Fibroblast of the conjunctiva (primary cell): ENCODE measurements at places on chromosomes 16 and 17.

- no peak for DNase-seq
Measured at GRCh38 chr16:79415983-79416640, 184.4 kb downstream of the MAF start.

DNA sequence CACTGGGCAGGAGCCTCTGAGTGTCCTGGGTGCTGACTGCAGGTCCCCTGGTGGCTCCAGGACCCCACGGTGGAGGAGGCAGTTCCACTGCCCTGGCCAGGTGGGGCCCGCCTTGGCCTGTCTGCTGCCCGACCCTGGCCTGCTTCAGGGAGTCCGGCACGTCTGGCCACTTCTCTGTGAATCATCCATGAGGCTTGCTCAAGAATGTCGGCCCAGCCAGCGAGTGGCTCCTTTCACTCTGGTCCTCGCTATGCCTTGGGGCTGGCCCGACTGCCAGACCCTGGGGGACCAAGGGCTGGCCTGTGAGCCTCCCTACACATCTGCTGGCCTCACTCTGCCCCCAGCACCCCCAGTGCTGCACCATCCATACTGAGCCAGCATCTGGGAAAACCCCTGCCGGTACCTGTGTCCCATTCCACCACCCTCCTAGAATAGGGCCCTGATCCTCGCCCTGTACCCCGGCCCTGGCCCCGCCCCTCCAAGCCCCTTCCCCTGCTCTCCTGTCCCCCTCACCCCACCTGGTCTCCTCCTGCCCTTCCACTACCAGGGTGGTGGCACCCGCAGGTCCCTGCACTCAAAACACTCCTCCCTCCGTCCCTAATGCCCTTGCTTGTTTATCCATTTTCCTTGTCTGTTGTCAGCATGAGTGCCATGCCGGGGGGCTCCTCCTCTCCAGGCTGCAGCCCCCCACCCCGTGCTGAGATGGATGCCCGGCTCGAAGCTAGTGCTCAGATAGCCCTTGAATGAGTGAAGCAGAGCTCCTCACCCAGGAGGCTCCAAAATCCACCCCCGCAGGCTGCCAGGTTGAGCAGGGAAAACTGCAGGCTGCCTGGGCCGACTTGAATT lies 35.5 kb downstream of the ADCY7 start:
- DNase-seq: no peak

DNA sequence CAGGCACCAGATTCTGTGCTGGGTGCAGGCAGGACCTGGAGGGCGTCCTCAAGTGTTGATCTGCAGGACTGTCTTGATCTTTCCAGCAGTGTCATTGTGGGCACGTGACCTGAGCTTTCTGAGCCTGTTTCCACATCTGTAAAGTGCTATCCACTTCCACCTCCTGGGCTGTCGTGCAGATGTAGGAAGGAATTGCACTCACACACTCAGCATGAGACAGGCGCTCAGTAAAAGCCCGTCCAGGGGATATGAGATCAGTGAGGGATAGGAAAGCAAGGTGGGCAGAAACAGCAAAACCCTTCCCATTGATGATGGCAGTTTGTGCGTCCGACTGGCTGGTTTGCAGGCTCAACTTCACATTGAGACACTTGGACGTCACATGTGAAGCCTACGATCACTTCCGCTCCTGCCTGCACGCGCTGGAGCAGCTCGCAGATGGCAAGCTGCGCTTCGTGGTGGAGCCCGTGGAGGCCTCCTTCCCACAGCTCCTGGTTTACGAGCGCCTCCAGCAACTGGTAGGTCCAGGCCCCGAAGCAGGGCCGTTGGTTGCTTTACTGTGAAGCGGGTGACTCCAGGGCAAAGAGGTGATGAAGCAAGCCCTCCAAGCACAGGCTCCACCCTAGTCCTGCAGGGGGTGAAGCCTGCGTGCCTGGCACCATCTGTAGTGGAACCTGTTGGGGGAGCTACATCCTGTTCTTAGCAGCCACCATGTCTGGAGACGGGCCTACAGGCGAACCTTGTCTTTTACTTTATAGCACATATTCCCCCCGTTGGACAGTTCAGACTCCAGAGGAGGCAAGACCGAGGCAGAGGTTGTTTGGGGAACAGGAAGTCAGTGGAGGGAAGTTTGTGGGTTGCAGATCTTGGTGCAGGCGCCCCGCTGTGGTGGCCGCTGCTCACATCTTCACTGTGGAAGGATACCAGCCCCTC lies 23.0 kb downstream of the METTL22 start:
- DNase-seq: no peak

- DNase-seq: no peak
Measured at GRCh38 chr17:58504826-58505351, 9.5 kb downstream of the MTMR4 start.

DNA sequence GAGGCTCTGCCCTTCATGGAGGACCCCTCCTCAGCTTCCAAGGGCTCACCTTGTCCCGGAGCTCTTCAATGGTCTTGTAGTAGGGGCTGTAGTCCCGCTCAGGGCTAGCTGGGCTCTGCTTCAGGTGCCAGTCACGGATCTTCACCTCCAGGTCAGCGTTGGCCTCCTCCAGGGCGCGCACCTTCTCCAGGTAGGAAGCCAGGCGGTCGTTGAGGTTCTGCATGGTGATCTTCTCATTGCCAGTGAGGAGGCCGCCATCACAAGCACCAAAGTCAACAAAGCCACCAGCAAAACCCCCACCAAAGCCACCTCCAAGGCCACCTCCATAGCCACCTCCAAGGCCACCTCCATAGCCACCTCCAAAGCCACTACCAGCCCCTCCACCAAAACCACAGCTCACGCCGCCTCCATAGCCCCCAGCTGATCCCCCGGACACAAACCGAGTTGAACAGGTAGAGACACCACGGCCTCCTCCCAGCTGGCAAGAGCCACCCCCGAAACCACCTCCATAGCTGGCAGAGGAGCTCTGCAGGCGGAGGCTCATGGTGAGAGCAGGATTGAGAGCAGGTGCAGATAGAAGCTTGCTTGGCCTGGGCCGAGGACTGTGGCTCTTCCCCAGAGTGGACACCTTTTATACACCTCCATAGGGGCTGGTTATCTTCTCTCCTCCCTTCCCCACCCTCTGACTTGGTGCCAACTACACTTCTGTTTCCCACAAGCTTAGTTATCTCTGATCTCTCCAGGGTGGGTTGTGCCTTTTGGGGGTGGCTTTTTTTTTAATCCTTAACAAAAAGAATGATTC lies at the start of gene KRT13:
KRT13 (minus strand) TSS at position 606 of the 802 bp plus-strand sequence; CDS start at position 544, 62 bp downstream.
- no peak for DNase-seq

DNA sequence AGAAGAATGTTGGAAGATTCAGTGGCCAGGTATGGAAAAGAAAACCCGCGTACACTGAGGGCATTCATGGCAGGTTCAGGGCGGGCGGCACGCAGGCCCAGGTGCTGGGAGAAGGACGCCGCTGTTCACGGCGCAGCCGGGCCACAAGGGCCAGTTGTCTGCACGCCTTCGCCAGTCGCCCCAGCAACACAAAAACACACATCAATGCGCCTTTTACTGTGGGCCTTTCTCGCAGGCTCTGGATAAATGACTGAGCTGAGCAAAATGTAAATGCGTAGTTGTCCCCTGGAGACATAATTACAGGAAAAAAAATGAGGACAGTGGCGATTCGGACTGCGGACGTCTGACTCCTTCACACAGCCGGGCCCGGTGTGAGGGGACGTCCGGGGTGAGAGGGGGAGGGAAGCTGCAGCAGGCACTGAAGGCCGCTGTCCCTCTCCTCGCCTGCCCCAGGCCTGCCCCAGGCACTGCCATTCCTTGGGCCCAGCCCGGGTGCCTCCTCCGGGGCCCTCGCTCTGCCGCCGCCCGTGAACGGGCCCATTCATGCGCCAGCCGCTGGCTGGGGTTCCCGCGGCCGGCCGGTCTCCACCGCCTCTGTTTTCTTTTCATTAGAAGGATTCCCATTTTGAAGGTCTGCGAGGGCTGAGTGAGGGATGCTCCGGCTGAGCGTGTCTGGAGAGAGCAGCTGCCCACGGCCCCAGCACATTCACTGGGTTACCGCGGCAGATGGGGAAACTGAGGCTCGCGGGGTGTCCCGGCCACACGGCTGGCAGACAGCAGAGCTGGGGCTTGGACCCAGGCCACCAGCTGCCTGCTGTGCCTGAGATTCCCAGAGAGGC lies 6.5 kb upstream of the ZNF469 start:
- DNase-seq: no peak

DNA sequence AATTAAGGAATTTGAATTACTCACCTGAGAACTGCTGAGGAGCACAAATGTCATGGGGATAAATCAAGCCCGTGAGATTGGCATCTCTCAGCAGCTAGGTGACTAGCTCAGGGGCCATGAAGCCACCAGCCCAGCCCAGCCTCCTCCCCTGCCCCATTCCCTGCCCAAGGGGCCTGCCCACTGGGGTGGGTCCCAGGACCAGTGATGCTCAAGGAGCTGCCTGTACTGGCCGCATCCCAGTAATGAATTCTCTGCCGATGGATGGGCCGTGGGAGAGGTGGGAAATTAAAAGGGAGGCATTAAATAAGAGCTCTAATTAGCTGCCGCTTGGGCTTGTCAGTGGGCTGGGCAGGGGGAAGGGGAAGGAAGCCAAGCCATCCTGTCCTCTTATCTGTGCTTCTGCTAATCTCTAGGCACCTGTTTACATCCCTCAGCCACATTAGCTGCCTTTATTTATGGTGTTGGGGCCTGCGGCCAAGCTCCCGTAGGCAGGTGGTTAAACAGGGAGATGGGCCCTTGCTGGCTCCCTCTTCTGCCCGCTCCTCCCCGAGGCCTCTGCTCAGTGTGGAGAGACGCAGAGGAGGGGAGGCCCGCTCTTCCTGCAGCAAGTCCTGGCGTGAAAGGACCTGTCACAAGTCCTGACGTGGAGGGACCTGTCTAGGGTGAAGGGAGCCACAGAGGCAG lies 48.8 kb downstream of the PIPOX start:
- no peak for DNase-seq

DNA sequence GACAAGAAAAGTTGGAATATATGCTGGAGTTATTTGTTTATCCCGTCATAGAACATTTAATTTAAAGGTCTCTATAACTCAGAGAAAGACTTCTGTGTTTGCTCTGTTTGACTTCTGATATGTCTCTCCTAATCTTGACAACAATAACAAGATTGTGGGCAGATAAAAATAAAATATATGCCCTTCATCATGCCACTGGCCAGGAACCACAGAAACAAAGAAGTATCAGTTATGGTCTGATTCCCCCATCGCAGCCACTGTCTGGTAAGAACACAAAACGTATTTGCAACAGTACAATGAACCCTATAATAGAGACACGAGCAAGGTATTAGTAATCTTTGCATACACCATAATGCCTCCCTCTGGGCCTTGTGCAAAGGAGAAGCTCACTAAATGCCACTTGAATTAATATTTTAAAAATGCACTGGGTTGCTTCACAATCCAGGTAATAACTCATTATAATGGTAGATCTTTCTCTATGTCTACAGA lies 1498.3 kb downstream of the CDH11 start:
- no peak for DNase-seq

DNA sequence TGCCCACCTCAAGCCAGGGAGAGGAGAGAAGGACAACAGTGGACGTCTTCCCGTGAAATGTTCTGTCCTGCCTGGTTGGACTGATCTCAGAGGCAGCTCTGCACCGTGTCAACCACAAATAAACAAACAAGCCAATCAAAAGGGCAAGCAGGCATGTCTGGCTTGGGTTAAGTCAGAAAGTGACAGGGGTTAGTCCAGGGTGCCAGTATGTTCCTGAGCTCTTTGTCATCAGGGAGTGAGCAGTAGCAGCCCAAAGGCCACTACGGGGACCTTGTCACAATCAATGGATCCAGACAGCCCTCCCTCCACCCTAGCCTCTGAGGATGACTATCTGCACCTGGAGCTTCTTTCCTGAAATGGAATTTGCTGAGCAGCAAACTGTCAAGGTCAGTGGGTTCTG lies 35.0 kb downstream of the CNGB1 start:
- DNase-seq: no peak

- DNase-seq: no peak
Measured at GRCh38 chr17:68790492-68790891, 164.7 kb downstream of the ABCA8 start.

GRCh38 chr16:27698266-27698665 lies 148.3 kb downstream of the KATNIP start:
- no peak for DNase-seq

DNA sequence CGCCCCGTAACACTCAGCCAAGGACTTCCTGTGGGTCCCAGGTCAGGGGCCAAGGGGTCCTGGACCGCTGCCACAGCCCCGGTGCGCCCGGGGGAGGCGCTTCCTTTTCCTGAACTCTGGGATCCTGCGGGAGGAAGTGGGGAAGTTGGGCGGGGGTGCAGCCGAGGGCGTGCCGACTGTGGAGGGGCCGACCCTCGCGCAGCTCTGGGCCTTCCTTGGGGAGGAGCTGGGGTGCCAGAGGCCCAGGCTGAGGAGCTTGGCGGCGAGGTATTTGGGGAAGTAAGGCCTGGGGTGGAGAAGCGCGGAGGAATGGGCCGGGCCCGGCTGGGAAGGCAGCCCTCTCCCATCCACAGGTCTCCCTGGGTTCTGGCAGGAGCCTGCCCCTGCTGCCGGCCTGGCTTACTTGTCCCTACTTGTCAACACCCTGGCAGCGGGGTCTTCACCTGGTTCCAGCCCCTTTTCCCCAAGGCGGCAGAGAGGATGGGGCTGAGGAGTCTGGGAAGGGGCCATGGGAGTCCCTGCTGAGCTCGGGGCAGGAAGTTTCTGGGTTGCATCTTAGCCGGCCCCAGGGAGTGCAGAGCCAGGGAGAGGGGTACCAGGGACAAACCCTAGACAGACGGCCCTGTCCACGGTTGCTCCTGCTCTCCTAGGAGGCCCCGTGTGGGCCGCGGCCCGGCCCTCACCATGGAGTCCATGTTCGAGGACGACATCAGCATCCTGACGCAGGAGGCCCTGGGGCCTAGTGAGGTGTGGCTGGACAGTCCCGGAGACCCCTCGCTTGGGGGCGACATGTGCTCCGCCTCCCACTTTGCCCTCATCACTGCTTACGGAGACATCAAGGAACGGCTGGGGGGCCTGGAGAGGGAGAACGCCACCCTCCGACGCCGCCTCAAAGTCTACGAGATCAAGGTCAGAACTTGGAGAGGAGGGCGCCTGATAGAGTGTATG lies 1.7 kb downstream of the TBKBP1 start:
- DNase-seq: no peak

GRCh38 chr16:23286131-23286532 lies 16.0 kb upstream of the SCNN1B start:
- no peak for DNase-seq

- DNase-seq: no peak
Measured at GRCh38 chr16:28543072-28543471, 4.3 kb upstream of the NUPR1 start.
